ENCODE measurements at places on chromosomes 7 and 10. TPM values are rescaled to one million over a fixed set of nuclear protein-coding genes. Genes with fewer than 3 reads are reported as not detected.

Gene PRRT4
- 1.8 TPM for total RNA-seq

Gene KRIT1
- 22.1 TPM for total RNA-seq

Gene STOX1
- total RNA-seq: 1.9 TPM

Gene OR2A1
- not detected for total RNA-seq

Gene RNLS
- total RNA-seq: 10.0 TPM

Gene FRMPD2
- total RNA-seq: 6.0 TPM

Gene TMEM176A
- total RNA-seq: 92.1 TPM

Gene DENND2A
- total RNA-seq: 19.0 TPM

Gene ZPBP
- not detected for total RNA-seq

Gene SPDYE6
- not detected for total RNA-seq
